ENCODE measurements at places on chromosomes 12 and 14.

- no peak for DNase-seq
Measured at GRCh38 chr14:75054421-75054820, 3.2 kb upstream of the MLH3 start.

DNA sequence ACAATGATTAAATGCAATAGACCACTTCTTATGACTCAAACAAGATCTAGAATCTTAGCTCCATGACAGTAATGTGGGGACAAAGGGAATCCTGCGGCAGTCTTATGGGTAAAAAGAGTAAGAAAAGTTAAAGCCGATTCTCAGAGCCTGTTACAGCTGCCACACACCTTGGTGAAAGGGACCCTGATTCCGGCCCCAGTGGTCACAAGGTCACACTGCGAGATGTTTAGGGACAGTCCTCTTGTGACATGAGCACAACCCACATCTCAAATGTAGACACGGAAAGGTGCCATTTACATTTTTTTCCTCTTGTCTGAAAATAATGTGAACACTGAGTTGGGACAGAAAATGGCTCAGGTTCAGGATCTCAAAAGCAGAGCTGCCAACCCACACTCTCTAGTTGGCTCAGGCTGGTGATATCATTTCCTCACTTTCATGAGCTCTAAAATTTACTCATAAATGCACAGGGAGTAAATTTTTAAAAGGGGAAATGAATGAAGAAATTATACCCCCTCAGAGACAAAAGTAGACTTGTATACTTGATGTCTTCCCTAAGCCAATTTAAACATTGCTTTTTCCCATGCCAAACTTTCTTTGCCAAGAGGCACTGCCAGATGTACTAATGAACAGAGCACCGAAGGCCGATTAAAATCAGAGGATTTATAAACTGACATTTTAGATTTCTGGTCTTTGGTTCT lies 113.1 kb upstream of the OVCH1 start:
- DNase-seq = no peak

- no peak for DNase-seq
Measured at GRCh38 chr14:88323086-88323522, at the start of gene KCNK10. KCNK10 (minus strand) TSS chr14:88323269; CDS start chr14:88322798, 471 bp downstream.

GRCh38 chr12:2194571-2194970 lies 141.8 kb downstream of the CACNA1C start:
- no peak for DNase-seq

DNA sequence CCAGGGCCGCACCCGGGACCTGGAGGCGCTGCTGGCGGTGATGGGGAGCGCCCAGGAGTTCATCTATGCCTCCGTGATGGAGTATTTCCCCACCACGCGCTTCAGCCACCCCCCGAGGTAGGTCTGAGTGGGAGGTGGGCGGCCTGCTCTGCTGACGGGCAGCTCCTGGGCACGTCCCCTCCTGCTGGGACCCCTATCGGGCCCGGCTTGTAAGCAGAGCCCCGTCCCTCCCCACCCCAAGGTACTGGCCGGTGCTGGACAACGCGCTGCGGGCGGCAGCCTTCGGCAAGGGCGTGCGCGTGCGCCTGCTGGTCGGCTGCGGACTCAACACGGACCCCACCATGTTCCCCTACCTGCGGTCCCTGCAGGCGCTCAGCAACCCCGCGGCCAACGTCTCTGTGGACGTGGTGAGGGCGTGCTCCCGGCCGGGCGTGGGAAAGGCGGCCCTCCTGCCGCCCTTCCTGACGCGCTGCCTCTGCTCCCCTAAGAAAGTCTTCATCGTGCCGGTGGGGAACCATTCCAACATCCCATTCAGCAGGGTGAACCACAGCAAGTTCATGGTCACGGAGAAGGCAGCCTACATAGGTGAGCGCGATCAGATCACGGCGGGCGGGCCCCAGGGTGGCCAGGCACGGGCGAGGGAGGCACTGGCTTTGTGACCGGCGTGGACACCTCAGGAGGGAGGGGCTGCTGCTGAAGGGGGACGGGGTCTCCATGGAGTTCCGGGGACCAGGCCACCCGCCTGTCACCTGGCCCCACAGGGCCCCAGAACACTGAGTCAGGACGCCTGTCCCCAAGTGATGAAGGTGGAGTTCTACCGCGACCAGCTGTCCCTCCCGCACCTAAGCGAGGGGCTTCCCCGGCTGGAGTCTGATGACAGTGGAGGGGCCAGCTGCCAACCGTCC lies 7.3 kb downstream of the PLD4 start:
- DNase-seq = no peak

DNA sequence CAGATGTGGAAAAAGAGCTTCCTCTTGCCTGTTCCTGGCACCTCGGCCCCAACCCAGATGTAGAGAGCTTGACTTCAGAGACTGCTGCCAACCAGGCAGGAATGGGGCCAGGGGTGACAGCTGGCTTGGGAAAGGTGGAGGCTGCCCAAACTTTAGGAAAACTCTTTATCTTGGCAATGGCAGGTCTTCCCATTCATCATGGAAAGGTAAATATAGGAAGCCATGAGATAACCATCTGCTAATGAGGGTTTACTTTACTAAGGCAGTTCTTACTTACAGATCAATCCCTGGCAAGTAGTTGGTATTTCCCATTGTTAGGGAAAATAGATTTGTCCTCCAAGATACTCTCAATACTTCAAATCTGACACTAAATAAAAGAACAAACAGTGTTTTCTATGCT lies 143.1 kb upstream of the NUDT4 start:
- no peak for DNase-seq

DNA sequence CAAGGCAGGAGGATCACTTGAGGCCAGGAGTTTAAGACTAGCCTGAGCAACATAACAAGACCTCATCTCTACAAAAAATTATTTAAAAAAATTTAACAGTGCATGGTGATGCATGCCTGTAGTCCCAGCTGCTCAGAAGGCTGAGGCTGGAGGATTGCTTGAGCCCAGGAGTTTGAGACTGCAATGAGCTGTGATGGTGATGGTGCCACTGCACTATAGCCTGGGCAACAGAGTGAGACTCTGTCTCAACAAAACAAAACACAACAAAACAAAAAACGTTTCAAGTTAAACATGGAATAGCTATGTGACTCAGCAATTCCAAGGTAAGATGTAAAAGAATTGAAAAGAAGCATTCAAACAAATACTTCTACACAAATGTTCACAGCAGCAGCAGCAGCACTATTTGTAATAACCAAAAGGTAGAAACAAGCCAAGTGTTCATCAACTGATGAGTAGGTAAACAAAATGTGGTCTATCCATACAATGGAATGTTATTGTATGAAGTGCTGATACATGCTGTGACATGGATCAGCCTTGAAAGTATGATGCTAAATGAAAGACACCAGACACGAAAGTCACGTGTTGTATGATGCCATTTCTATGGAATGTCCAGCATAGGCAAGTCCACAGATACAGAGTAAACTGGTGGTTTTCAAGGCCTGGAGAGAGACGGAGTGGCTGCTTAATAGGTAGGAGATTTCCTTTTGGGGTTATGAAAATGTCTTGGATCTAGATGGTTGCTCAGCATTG lies 31.4 kb downstream of the CFAP251 start:
- peak; percentile 92 for DNase-seq

GRCh38 chr12:67382241-67382871 lies 113.2 kb downstream of the CAND1 start:
- DNase-seq = no peak

GRCh38 chr14:22164616-22165015 lies 424.4 kb downstream of the DAD1 start:
- DNase-seq = no peak

GRCh38 chr14:55361190-55361589 lies 50.4 kb downstream of the ATG14 start:
- DNase-seq = no peak

- no peak for DNase-seq
Measured at GRCh38 chr12:57247041-57247440, 3.9 kb downstream of the STAC3 start.

DNA sequence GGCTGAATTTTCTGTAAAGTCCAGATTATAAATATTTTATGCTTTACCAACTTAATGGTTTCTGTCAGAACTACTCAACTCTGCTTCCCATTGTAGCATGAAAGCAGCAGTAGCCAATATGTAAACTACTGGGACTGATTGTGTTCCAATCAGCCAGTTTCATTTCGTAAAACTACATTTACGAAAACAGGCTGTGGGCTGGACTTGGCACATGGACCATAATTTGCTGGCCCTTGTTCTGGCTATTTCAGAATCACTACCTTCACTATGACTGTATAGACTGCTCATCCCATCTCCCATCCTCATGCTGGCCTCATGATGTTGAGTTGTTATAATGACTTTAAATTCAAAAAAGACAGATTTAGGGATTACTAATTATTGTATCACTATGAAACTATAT lies 38.7 kb downstream of the FAR2 start:
- DNase-seq = no peak

DNA sequence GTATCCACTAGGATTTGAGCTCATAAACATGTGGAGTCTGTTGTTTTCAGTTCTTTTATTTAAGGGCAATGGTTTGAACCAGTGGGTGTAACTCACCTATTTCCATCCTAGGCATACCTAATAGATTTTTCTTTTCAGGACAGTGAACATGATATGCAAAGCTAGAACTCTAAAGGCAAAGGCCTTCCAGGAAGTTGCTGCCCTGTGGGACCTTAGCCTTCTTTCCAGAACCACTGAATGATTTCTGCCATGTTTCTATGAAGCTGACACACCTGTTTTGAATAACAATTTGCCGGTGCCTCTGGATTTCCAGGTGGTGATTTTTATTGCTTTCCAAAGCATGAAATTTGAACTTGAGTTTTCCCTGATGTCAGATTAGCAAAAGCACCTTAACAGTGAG lies 372.9 kb upstream of the FAR2 start:
- no peak for DNase-seq

- DNase-seq = no peak
Measured at GRCh38 chr12:64633011-64633939, 23.0 kb downstream of the RASSF3 start.

DNA sequence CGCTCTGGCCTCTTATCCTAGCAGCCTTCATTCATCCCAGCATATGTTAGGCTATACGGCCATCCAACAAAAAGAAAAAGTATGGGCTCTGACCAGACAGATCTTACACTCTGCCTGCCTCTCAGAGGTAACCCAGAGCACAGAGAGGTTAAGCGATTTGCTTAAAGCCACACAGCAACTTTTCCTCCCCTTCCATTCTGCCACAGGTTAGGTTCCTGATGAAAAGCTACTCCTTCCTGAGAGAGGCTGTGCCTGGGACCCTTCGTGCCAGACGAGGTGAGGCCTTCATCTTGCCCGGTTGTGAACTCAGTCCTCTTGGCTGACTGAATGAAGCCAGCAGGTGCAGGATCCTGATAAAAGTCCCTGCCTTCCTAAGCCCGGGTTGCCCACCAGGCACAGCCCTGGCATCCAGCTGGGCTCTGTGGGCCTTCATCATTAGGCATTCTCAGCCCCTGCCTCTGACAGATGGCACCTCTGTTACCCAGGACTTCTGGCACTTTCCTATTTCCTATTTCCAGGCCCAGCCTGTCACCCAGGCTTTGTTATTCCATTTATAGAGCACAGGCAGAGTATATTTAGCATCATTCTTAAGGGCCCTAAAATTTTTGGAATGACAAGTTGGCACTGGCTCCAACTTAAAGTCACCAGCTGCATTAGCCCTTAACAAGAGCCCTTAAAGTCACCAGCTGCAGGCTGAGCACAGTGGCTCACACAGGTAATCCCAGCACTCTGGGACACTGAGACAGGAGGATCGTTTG lies 12.8 kb downstream of the SOAT2 start:
- DNase-seq = no peak

DNA sequence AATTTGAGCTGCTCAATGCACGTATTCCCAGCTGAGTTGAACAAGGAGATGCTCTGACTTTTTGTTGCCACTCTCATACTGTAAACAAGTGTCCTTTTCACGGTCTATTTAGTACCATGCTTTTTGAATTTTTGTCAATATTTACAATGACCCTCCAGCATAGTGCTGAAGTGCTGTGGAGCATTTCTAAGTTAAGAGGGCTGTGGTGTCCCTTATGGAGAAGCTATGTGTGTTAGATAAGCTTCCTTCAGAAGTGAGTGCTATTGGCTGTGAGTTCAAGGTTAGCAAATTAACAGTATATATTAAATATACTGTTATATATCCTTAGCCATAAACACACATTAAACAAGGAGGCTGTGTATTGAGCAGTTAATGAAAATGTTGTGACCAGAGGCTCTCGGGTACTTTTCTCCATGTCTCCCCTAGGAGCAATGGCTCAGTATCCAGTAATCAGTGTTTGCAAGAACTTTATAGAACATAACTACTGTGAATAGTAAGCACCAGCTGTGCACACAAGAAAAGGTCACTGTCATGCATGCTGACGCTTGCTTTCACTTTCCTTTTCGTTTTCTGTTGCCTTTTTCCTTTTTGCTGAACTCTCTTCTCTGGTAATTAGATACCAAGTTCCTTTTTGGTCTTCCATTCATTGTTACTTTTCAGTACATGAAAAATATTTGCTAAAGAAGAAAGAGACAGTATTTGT lies 187.2 kb upstream of the NEDD1 start:
- DNase-seq = no peak

- no peak for DNase-seq
Measured at GRCh38 chr14:80522411-80522810, 311.1 kb upstream of the DIO2 start.

DNA sequence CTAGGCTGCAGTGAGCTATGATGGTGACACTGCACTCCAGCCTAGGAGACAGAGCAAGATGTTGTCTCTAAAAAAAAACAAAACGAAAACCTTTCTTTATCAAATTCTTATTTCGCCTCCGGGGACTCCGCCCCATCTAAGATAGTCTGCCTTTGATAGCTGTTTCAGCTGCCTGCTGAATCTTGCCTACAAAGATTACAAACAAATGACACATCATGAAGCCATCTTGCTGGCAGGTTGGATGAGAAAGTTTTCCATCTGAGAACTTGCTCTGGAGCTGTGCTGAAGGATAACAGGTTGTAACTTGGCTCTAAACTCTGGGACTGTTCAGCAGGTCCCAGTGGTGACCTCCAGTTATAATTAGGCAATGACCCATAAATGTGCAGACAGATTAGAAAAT lies 41.8 kb upstream of the AEBP2 start:
- DNase-seq = no peak

DNA sequence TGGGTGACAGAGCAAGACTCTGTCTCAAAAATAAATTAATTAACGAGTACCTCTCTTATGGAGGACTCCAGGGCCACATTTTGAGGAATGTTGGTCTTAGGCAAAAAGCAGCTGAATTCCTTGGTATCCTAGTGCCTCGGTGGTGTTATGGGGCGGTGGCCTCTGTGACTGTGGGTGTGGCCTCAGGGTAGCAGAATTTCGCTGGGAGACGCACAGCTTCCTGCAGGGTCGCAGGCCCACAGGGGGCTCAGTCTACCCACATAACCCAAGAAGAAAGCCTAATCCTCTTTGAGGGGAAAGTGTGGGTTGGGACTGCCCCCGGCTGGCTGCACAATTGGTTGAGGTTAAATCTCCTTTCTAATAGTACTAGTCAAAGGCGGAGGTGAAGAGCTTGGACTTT lies 11.2 kb upstream of the SERPINA4 start:
- DNase-seq = no peak
